ENCODE measurements at places on chromosomes 13 and 19. TPM values are rescaled to one million over a fixed set of nuclear protein-coding genes. Genes with fewer than 3 reads are reported as not detected.

- peak overlapping the region; percentile 99 for H3K27ac ChIP-seq
- peak overlapping the region; percentile 99 for H3K4me3 ChIP-seq
Observed at GRCh38 chr19:8445488-8446001, 770 bp downstream of the HNRNPM start.

Gene KRI1
- polyA plus RNA-seq = 26.1 TPM

Gene KLK1
- polyA plus RNA-seq = not detected

Gene KIR2DL3
- polyA plus RNA-seq = not detected

DNA sequence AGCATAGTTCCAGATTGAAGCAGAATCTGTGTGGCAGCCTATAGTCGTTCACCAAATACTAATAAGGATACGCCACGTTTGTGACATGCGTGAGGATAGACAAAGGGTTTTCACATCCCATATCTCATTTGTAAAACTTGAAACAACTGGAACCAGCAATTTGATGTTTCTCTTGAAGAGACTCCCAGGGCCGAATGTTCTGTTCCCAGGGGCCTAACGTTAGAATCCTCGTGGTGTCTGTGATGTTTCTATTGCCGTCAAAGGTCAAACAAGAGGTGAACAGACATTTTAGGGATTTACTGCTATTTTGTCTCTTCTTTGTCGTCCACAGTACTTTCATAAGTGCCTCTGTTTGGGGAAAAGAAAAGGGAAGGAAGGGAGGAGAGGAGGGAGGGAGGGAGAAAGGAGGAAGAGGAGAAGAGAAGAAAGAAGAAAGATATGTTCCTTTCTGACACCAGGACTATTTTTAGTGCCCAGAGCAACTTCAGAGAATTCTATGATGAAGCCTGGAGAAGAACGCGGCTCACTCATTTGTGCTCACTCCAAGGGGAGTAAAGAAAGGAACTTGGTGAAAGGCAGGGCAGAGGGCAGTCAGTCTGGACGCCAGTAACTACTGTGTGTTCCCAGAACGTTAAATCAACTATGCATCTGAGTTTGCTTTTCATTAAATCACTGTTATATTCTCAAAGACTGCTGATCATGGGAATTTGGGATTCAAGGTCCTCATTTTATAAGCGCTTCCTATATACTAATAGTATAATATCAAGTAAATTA, 154.5 kb downstream of the DCT start:
- no peak overlapping the region for H3K4me3 ChIP-seq
- H3K27ac ChIP-seq = no peak overlapping the region
- peaks cover 32% of the 10 kb centered on the region for H3K4me1 ChIP-seq
- H3K27me3 ChIP-seq = no peaks in the 10 kb centered on the region

Gene ADAMTS10
- polyA plus RNA-seq = 35.6 TPM
